Heart right ventricle (tissue), 16 donors: ENCODE measurements at places on chromosomes 5 and 9.

DNA sequence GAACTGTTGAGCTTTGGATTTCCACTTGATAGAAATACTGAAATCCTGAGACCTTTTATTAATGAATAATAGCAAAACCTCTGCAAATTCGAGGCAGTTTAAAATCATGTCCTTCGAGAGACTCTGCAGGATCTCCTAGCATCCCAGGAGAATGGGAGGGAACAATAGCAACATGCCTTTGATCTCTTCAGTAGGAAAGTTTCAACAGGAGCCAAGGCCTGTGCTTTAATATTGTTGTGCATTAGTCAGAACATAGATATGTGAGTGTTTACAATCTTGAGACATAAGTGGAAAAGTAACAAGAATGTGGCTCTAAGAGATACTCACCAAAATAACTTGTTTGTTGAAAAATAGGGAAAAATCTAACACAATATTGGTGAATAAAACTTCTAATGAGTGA, 83.3 kb upstream of the LHFPL2 start:
- H3K4me3 ChIP-seq, result no peak overlapping the region
- H3K27me3 ChIP-seq, result no peaks in the 10 kb centered on the region
- DNase-seq, result no peak
- H3K4me1 ChIP-seq, result no peaks in the 10 kb centered on the region

- no peak overlapping the region for H3K4me3 ChIP-seq
- no peak for DNase-seq
These were observed 48.9 kb downstream of the SH3PXD2B start for GRCh38 chr5:172405226-172406107.

GRCh38 chr5:135980620-135981019, 25.8 kb upstream of the LECT2 start:
- peaks cover 7% of the 10 kb centered on the region for H3K4me1 ChIP-seq
- H3K36me3 ChIP-seq, result no peaks in the 10 kb centered on the region
- peak overlapping the region; percentile 77 for H3K27ac ChIP-seq

DNA sequence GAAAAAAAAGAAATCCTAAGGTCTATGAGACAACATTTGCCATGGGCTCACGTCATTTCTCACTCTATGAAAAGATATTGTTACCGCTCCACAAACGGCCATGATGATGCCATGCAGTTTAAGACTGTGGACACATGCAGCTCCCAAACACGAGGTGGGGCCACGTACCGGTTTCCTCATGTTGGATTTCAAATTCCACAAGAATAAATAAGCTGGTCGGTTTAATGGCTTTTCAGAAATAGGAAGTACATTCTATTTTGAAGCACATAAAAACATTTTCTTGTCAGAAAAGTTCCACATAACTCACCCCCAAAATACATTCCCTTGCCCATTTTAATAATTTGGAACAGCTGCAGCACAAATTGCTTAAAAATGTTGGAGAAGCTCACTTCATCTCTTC, 130.6 kb downstream of the MYO10 start:
- H3K4me1 ChIP-seq, result peaks cover 22% of the 10 kb centered on the region
- H3K27me3 ChIP-seq, result no peaks in the 10 kb centered on the region
- no peak overlapping the region for H3K4me3 ChIP-seq
- no peaks in the 10 kb centered on the region for H3K36me3 ChIP-seq
- no peak overlapping the region for H3K27ac ChIP-seq

DNA sequence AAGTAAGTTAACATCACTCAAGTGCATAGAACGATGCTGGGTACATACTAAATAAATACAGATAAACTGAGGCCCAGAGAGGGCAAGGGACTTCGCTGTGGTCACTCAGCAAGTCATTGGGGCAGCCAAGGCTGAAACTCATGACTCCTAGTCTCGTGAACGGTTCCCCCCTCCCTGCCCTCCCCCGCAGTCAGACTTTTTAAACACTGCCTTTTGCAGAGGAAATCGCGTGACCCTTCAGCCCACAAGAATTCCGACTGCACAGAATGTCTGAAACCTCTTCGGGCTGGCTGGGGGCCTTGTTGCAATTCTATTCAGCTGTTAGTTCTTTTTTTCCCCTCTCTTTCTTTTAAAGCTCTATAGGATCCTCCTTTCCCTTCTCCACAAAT, 28.1 kb downstream of the NEK6 start:
- H3K27me3 ChIP-seq, result no peaks in the 10 kb centered on the region
- H3K27ac ChIP-seq, result no peak overlapping the region
- peaks cover 94% of the 10 kb centered on the region for H3K4me1 ChIP-seq
- peak; percentile 73 for DNase-seq
- no peak overlapping the region for H3K4me3 ChIP-seq

GRCh38 chr9:33510262-33511183, 13.5 kb upstream of the ANKRD18B start:
- H3K4me3 ChIP-seq, result peak overlapping the region; percentile 57
- no peaks in the 10 kb centered on the region for H3K27me3 ChIP-seq
- peak overlapping the region; percentile 90 for H3K27ac ChIP-seq
- H3K4me1 ChIP-seq, result peaks cover 9% of the 10 kb centered on the region
- no peaks in the 10 kb centered on the region for H3K36me3 ChIP-seq
- DNase-seq, result peak; percentile 72

- H3K4me3 ChIP-seq, result no peak overlapping the region
- DNase-seq, result no peak
- no peaks in the 10 kb centered on the region for H3K36me3 ChIP-seq
These were observed 21.5 kb downstream of the XPA start for GRCh38 chr9:97675655-97676054.

- no peaks in the 10 kb centered on the region for H3K4me1 ChIP-seq
- no peaks in the 10 kb centered on the region for H3K27me3 ChIP-seq
- H3K27ac ChIP-seq, result no peak overlapping the region
- H3K4me3 ChIP-seq, result no peak overlapping the region
- no peak for DNase-seq
These were observed 108.3 kb upstream of the KIF2A start for GRCh38 chr5:62197697-62198096.
